CD4-positive, alpha-beta memory T cell (primary cell): ENCODE measurements at places on chromosomes 7 and 10. TPM values are rescaled to one million over a fixed set of nuclear protein-coding genes. Genes with fewer than 3 reads are reported as not detected.

The ZNF32 gene
- total RNA-seq: 35.5 TPM

The BEND7 gene
- not detected for total RNA-seq

The SAP25 gene
- 119 TPM for total RNA-seq

The ADAP1 gene
- 9.7 TPM for total RNA-seq

The CTBP2 gene
- total RNA-seq: 0.97 TPM

The UPK3B gene
- total RNA-seq: 3.3 TPM
